ENCODE measurements at places on chromosomes 4 and X. TPM values are rescaled to one million over a fixed set of nuclear protein-coding genes. Genes with fewer than 3 reads are reported as not detected.

DNA sequence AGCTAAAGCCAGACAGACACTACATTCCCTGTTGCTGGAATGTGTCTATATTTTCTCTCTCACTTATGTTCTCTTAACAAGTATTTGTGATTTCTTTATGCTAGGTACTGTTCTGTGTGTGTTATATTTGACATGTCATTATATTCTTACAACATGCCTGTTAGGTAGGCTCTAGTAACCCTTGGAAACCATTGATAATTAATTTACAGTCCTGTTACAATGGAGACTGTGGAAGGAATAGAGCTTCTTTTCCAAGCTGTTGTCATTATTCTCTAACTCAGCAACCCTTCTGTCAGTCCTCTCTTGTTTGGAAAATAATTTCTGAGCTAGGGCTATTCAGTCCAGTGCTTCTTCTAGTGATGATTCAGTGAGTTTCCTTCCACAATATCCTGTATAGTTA, 419.1 kb upstream of the BOD1L1 start:
- no peak for DNase-seq

The DRD5 gene
- total RNA-seq, result 0.39 TPM

- no peak for DNase-seq
Observed at GRCh38 chrX:20007962-20008622, 17.2 kb upstream of the BCLAF3 start.

DNA sequence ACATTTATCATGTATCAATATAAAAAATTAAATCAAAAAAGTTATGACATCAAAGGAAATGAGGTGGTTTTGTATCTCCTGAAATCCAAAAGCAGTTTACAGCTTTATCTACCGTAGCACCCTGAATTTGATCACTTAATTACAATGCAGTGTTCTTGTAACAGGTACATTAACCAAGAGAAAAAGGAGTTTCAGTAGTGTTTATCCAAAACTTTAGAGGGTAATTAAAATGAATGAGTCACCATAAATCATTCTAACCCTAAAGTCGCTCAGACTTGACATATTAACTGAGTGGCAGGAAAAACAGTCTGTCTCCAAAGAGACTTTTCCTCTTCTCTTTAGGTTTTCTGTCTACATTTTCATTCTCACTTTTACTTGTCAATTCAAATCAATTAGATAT, 907.6 kb upstream of the EPHA5 start:
- DNase-seq, result no peak

- peak; percentile 43 for DNase-seq
Observed at GRCh38 chrX:11129534-11130105, 18.5 kb downstream of the HCCS start.

- DNase-seq, result no peak
Observed at GRCh38 chr4:30005995-30006394, 714.2 kb upstream of the PCDH7 start.

The RBM3 gene
- 121 TPM for total RNA-seq

GRCh38 chr4:140052050-140052449, 101.9 kb downstream of the MAML3 start:
- peak; percentile 68 for DNase-seq

The TMEM31 gene
- total RNA-seq, result 10.8 TPM

The PROM1 gene
- 24.5 TPM for total RNA-seq

The CCDC110 gene
- 78.1 TPM for total RNA-seq

DNA sequence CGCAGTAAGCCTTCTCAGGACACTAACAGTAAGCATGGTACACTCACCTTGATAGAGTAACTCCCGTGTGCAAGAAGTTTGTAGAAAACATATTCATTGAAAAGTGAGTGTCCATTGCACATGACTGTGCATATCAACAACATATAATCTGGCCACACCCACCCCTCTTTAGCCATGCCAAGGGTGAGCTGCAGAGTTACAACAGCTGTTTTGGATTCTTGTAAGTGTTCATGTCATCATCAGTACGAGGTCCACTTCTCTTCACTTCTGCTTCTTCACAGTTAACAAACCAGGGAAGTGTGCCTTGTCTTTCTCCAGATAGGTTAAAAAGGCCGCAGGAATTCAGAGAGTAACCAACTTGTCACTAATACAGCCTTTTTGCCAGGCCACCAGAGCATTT, 116.6 kb downstream of the IRF2 start:
- DNase-seq, result no peak

The YIPF7 gene
- total RNA-seq, result not detected

The DDIT4L gene
- 1.5 TPM for total RNA-seq

GRCh38 chr4:53365121-53365485, 758 bp downstream of the SCFD2 start:
- no peak for DNase-seq

DNA sequence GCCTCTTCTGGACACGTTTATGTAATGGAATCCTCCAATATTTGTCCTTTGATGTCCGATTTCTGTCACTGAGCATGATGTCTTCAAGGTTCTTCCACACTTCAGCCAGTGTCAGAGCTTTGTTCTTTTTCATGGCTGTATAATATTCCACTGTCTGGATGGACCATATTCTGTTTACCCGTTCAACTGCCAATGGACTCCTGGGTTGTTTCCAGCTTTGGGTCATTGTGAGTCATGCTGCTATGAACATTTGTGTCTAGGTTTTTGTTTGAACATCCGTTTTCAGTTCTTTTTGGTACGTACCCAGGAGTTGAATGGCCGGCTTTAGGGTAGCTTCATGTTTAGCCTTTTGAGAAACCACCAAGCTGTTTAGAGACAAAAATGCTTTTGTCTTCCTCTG, 93.2 kb downstream of the SHOX start:
- DNase-seq, result no peak

DNA sequence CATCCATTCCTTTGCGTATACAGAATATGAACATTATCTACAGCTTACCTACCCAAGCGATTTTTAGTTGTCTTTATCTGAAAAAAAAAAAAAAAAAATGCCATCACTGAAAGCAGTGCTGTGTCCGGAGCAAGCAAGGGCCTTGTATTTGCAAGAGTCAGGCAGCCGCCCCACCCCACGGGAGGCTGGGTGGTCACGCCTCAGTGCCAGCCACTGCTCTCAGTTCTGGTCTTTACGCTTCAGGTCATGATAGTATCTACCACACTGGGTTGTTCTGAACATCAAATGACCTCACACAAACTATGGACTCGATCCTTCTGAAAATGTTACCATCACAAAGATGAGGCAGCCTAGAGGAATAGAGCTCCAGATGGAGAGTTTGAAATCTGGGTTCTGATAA, 62.7 kb upstream of the HELT start:
- DNase-seq, result no peak

DNA sequence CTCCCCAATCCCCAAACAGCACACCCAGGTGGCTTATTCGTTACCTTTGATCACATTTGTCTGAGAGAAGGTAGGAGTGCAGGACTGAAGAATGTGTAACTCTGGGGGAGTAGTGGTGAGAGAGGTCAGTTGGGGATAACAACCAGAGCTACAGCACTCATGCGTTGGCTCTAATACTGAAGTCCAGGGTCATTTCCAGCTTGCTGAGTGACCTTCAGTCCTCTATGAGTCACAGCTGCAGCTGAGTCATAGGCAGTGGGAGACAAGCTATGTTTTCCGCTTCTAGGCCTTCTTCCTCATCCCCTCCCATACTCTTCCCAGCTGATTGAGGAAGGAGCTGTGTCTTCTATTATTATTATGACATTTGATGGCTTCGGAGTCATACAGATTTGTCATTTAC, 31.6 kb upstream of the CT47C1 start:
- DNase-seq, result peak; percentile 66

The ZAR1 gene
- 2.7 TPM for total RNA-seq
